Common myeloid progenitor, CD34-positive (primary cell): ENCODE measurements at places on chromosomes 2 and 18.

GRCh38 chr2:28282861-28283646 lies 109.6 kb upstream of the FOSL2 start:
- no peak for DNase-seq

DNA sequence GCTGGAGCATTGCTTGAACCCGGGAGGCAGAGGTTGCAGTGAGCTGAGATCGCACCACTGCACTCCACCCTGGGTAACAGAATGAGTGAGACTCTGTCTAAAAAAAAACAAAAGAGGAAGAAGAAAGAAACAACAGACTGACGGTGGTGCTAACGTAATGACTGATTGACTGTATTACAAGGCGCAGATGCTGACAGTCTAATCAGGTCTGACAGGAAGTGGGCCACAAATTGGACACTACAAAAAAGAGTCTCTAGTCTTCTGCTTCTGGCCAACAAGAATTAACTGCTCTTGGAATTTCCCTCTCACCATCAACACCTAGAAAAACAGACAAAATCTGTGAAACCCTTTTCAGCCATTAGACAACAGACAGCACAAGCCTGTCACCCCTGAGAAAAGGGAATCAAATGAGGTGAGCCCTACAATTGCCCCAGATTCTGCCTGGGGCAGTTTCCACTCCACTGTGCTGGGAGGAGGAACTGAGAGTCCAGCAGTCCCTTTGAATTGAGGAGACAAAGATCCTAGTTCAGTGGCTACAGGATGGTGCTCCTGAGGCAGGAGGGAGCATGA lies 43.3 kb downstream of the SNED1 start:
- DNase-seq, result peak; percentile 81

DNA sequence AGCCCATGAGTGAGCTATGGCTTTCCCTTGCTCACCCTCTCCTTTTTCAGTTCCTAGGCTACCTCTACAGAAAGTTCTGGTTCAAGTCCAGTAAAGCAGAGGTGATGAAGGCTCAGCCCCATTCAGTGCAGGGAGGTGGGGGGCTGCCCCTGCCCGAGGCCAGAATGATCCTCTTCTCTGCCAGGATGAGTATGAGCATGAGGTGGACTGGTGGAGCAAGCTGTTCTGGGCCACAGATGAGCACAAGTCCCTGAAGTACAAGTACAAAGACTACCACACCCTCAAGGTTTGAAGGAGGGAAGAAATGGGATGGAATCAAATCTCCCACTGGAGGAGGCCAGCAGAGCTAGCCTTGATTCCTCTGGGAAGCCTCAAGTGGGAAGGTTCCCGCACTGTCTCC lies 42.4 kb downstream of the LMAN2L start:
- no peak for DNase-seq

- DNase-seq, result peak; percentile 45
Measured at GRCh38 chr2:239380831-239381708, 19.8 kb downstream of the HDAC4 start.

DNA sequence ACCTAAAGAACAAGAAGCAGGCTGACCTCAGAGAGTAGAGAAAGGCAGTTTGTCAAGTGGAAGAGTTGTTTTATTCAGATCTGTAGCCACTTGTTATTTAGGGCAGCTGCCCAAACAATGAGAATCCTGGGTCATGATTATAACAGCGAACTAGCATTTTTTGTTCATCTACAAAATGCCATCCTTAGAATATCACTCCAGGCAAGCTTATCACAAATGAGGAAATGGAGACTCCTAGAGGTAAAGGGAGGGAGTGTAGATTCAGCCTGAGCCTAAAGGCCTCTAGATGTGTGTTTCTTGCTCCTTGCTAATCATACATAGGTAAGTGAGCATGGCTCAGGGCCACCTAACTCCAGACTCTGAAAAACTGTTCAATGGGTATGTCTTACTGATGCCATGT lies 126.1 kb downstream of the HNMT start:
- DNase-seq, result peak; percentile 66

DNA sequence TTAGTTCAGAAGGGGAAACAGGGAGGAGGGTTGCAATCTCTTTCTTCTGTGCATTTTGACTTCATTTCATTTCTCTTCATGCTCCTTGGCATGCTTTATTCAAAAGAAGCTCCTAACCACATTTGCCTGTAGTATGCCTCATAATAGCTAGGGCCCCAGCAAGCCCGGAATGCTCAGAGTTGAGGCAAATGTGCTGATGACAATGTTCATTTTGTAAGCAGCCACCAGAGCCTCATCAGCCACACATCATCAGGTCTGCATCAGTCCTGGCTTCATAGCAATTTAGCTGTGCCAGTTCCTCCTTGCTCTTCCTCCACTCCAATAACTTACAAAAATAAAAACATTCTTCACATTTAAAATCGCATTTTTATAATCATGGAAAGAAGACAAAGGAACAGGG lies 65.4 kb upstream of the MMADHC start:
- DNase-seq, result no peak

DNA sequence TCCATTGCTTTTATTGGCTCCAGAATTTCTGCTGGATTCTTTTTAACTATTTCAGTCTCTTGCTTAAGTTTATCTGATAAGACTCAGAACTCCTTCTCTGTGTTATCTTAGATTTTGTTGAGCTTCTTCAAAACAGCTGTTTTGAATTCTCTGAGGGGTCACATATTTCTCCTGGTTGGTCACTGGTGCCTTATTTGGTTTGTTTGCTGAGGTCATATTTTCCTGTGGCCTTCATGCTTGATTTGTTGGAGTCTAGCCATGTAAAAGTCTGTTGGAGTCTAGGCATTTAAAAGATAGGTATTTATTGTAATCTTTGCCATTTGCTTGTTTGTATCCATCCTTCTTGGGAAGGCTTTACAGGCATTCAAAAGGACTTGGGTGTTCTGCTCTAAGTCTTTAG lies 398.7 kb downstream of the DSEL start:
- no peak for DNase-seq

DNA sequence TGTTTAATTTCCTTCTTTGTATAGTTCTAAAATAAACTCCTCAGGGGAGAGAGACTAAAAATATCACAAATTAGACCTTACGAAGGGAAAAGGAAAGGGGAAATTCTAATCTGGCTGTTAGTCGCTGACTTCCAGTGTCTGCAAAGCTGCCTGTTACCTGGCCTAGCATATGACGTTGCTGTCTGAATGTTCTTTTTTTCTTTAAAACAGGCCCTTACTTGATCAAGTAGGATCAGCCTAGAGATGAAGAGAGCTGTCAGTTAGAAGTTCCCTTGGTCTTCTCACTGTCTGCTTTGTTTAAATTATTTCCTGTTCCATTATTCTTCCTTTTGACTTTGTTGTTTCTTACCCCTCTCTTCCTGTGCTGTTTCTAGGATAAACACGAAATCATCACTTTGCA lies 11.2 kb downstream of the NCK2 start:
- no peak for DNase-seq

DNA sequence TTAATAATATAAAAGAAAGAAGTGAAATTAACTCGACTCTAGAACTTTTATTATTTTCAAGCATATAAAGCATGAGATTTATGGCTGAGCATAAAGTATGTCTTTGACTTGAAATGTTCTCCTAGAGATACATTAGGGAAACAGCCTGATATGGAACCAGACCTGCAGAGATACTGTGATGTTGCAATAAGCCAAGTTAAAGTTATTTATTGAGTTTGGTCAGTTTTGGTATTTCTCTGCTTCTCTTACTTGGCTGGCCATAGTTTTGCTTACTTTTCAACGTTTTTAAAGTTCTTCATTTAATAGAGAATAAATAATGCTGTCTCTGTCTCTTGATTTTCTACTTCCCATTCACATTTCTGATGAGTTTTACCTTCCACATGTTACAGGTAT lies 76.0 kb downstream of the GFPT1 start:
- no peak for DNase-seq

- no peak for DNase-seq
Measured at GRCh38 chr2:72959554-72959953, 42.2 kb downstream of the EMX1 start.

DNA sequence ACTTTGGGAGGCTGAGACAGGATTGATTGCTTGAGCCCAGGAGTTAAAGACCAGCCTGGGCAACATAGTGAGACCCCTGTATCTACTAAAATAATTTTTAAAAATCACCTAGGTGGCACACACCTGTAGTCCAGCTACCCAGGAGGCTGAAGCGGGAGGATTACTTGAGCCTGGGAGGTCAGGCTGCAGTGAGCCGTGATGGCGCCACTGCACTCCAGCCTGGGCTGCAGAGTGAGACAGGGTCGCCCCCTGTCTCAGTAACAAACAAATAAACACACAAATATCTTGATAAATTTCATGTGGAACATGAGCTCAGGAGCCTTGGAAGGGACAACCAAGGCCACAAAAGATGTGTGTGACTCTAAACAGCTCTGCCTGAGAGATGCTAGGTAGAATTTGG lies 11.7 kb upstream of the ANKRD53 start:
- DNase-seq, result no peak

DNA sequence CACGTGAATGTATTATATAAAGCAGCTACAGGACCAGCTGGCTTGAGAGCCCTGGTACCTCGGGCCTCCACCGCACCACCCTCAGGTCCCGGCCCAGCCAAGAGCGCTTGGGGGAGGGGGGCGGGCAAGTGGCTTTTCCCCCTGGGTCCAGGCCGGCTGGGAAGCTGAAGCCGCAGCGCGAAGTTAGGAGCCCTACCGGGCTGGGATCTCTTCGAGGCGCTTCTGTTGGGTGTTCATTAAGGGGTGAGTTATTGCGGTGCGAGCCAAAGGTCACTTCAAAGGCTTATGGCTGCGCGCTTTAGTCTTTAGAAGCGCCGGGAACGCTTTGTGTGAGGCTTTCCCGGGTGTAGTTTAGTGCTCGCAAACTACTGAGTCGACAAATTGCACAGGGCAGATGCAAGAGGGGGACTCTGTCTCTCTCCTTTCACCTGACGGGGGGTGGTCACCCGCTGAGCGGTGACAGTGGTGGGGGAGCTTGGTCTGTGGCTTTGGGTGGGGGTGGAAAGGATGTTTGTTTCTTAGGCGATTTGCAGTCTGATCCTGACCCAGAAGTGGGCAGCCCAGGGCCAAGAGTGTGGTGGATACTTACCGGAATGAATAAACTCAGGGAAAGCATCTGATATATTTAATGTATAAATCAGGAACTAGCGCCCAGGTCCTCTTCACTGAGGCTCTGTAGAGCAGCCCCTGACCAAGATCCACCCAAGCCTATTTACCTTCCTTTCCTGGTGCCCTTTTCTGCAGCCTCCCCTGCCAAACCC lies 6.0 kb downstream of the HOXD3 start:
- no peak for DNase-seq

- peak; percentile 91 for DNase-seq
Measured at GRCh38 chr18:1464444-1465217, 560.0 kb downstream of the ADCYAP1 start.

DNA sequence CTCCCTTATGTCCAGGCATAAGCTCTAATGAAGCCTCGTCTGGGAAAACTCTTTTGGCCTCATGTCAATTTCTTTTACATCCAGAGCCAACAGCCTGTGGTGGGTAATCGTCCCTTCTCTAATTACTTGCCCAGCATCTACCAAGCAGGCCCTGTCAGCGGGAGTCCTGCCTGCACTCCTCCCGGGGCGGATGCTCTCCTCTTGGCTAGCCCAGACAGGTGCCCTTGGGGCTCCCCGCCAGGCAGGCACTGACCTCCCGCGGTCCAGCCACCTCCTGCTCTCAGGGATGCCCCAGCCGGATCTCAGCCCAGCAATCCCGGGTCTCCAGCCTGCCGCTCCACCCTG lies 74.2 kb downstream of the NCAPH start:
- DNase-seq, result no peak

DNA sequence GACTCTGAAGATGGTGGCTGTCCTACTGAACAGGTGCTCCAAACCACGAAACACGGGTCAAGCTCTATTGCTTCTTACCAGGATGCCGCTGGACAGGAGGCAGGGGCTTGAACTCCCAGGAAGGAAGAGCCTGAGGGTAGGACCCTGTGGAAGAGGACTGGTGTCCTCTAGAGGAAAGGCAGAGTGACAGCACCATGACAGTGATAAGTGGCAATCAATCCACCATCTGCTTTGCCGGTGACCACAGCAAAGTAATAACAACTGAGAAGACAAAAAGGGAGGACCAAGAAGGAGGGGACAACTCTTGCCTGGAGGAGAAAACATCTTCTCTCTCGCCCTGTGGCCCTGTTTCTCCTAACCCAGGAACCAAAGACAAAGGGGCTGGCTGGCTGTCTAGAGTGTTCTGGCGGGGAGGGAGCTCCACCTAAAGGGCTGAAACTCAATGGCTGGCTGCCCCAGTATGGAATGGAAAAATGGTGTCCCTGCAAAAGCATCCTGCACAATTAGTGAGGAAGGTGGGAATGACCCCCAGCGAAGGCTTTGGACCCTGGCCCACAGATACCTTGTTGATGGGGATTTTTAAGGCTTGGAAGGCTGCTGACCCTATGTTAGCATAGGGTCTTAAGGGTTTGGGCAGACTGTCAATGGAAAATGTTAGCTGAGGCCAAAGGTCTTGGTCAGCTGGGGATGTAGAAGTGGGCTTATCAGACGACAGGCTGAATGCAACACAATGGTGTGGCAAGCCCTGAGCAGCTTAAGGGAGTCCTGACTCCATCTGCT lies 35.4 kb downstream of the PROC start:
- peak; percentile 28 for DNase-seq

- DNase-seq, result no peak
Measured at GRCh38 chr2:232688201-232688600, 8.9 kb upstream of the GIGYF2 start.

DNA sequence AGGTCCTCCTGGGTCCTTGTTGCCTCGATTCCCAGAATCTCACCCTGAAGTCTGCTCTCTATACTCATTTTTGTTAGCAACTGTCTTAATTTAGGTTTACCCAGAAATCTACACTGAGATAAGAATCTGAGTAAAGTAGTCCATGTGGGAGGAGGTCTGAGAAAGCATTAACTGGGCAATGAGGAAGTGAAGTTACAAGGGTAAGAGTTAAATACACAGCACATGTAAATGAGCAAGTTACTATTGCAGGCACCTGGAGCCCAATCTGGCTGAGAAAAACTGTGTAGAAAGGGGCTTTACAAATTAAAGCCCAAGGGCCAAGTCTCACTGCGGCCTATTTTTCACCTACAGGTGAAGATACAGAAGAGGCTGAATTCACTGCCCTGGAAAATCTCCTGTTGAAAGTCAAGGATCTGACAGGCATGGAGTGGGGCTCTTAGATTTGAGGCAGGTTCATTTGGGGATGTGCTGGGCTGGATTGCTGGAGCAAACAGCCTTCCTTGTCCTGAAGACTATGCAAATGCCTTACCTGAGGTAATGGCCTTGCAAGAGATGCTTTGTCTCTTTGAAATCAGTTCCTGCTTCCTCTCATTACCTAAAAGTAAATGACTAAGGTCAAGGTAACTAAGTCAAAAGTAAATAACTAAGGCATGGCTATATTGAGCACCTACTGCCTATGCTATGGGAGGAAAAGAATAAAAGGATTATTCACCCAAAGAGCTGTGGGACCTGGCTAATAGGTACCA lies 84.4 kb upstream of the DYNAP start:
- DNase-seq, result no peak

DNA sequence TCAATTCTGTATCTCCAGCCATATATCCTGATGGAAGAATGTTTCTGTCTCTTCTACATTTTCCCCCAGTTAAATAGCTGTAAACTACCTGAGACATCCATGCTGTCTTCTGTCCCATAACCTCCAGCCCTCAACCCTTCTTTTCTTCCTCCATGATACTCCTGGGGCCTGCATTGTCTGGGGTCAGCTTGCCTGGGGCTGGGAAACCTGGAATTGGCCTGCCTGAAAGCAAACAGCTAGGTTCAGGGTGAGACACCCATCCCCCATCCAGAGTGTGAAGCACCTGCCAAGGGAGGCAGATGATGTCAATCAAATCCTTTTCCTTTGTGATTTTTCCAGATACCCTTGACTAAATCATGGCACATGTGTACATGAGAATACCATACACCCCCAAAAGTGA lies 313.7 kb upstream of the MGAT5 start:
- no peak for DNase-seq

- DNase-seq, result no peak
Measured at GRCh38 chr2:185433824-185434223, 304.8 kb upstream of the FSIP2 start.

GRCh38 chr18:25086876-25087275 lies 265.1 kb downstream of the ZNF521 start:
- no peak for DNase-seq
